ENCODE measurements at places on chromosomes 7 and 10.

- peak; percentile 11 for DNase-seq
These were observed 3.8 kb upstream of the SKIDA1 start for GRCh38 chr10:21529032-21529910.

DNA sequence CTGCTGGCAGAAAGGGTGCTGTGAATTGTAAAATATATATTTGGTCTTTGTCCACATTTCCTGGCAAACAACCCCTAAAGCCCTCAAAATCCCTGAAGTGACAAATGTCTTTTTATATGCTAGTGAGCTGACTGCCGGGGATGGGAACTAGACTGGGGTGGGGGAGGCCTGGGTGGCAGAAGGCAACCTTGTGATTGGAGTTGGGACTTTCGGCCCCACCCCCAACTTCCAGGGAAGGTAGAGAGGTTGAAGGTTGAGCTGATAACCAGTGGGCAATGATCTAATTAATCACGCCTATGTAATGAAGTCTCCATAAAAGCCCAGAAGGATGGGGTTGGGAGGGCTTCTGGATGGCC is 2.7 kb downstream of the EPHA1 start:
- DNase-seq: no peak

DNA sequence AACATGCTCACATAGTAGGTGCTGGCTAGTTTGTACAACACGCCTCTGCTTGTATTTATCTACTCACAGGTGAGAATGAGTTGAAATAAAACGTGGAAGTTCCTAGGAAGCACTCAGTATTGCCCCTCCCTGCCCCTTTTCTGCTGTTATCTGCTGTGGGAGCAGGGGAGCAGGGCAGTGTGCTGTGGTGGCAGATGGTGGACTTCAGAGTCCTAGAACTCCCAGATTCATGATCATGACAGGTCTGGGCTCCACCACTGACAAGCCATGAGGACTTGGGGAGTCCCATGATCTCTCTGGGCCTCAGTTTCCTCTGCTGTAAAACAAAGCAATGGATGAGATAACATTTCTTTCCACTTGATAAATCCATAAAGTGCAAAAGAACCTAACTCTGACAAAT is 11.6 kb upstream of the PRKCQ start:
- no peak for DNase-seq

GRCh38 chr10:63896992-63897391 is 375.8 kb downstream of the REEP3 start:
- no peak for DNase-seq

- DNase-seq: no peak
These were observed 110.3 kb downstream of the ADRA2A start for GRCh38 chr10:111187096-111187495.

- no peak for DNase-seq
These were observed 664 bp downstream of the FMC1 start for GRCh38 chr7:139341776-139342226.

GRCh38 chr10:30591249-30591670 is 38.3 kb downstream of the LYZL2 start:
- peak; percentile 74 for DNase-seq

DNA sequence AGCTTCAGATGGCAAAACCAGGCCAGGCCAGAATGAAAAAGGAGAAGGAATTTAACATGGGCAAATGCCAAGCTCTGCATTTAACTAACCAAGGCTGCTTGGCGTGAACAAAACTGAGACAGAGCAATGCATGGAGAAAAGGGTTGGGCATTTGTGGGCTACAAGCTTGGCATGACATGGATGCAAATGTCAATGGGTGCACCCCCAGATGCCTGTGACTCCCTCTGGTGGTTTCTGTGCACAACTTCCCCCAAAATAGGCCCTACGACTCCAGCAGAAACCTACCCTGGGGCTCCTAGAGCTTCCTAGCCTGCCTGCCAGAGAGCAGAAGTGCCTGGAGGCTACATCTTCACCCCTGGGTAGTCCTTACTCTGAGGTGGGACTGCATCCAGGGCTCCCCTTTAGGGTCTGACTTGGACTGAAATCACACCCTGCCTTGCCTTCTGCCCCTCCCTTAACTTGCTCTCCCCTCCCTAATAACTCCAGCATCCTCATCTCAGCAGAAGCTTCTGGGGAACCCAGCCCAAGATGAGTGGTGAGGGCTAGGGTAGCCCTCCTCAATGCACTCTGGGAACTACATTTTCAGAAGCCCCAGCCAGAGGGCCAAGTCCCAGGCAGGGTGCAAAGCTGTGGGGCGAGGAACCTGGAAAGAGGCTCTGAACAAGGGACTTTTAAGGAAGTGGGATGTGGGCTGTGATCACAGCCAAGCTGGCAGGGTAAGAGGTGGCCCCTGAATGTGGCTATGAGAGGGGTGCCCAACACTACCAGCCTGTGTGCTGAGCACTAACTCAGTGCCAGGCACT is 11.3 kb downstream of the GPRIN2 start:
- no peak for DNase-seq

DNA sequence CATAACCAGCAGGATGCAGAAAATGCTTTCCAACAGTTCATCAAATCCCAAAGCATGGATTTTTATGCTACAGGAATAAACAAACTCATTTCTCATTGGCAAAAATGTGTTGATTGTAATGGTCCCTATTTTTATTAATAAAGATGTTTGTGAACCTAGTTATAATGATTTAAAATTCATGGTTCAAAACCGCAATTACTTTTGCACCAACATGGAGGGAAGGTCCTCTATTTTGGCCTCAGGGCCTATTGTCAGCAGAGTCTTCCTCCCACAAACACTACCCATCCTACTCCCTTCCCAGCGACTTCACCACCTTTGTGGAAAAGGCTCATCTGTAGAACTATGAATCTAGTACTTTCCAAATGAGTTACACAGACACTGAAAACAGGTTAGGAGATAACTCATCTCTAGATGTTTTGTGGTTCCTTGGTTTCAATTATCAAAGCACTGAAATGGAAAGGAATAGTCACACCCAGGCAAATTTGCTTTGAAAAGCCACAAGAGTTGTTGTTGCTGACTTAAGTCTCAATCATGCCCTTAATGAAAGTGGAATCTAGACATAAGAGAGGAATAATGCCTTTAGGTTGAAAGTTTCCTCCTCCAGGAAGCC is 59.4 kb upstream of the FRMD4A start:
- DNase-seq: no peak

DNA sequence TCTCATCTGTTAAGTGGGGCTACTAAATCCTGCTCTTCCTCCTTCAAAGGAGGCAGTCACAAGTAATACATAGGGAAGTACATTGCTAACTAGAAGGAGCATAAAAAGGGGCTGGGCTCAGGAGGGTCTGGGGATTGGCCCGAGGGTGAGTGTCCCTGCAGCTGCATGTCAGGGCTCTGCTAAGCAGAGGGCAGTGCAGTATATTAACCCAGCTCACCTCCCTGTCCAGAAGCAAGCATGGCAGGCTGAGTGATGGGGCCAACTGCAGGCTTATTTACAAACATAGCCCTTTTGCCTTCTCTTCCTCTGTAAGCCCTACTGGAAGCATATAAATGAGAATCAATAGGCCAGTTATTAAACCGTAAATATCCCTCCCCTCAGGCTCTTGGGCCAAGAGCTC is 143.2 kb upstream of the PCBD1 start:
- no peak for DNase-seq

DNA sequence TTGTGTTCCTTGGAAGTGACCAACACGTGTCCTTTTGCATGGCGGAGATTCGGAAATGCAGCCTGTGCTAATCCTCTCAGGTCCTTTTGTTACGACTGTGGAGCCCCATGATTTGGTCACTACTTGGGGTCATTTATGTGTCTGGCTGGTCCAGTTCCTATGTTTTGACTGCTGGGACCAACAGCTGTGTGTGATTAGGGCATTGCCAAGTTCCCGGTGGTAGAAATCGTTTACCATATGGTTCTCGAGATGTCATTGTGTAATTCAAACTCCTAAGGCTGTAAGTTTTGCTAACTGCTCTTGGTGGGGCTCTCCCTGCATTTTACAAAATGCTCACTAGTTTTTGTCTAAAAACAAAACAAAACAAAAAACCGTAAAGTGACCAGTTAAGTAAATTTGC is 62.0 kb downstream of the CCNY start:
- no peak for DNase-seq

- DNase-seq: no peak
These were observed 758.1 kb downstream of the CNTNAP2 start for GRCh38 chr7:146874722-146875121.

DNA sequence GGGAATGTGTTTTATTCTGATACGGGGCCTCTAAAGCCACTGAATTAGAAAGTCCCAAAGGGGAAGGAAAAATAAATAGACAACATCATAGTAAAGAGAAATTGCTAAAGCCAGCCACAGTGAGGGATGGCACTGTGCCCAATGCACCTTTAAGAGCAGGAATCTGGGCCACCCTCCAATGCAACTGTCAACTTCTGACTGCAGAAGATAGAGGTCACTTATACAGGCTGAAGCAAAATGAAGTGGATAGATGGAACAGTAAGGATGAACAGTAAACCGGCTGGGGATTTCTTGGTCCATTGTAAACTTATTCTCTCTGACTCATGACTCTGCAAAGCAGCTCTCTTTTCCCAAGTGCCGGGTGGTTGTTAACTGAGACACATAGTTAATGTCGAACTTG is 54.0 kb upstream of the KCNIP2 start:
- no peak for DNase-seq

DNA sequence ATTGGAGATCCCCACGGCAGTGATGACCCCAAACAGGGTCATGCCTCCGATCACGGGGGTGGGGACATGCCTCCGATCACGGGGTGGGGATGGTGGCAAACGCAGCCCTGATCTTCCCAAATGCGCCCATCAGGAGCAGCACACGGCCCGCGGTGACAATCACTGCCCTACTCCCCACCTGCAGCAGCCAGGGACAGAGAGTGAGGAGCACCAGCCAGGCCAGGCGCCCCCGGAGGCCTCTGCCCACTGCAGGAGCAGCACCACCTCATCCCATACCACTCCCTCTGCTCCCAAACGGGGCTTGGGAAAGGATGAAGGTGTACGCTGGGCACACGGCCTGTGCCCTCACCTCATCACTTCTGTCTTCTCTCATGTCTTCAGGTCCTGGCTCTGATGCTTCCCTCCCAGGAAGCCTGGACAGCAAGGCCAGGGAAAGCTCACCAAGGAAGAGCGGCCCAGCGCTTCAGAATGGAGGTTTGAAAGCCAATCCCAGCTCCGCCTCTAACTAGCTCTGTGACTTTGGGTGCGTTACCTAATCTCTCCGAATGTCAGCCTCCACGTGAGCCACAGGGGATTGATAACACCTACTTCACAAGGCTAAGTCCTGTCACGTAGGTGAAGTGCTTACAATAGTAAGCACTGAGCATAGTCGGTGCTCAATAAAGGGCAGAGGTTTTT is 37.1 kb downstream of the STRA8 start:
- no peak for DNase-seq

DNA sequence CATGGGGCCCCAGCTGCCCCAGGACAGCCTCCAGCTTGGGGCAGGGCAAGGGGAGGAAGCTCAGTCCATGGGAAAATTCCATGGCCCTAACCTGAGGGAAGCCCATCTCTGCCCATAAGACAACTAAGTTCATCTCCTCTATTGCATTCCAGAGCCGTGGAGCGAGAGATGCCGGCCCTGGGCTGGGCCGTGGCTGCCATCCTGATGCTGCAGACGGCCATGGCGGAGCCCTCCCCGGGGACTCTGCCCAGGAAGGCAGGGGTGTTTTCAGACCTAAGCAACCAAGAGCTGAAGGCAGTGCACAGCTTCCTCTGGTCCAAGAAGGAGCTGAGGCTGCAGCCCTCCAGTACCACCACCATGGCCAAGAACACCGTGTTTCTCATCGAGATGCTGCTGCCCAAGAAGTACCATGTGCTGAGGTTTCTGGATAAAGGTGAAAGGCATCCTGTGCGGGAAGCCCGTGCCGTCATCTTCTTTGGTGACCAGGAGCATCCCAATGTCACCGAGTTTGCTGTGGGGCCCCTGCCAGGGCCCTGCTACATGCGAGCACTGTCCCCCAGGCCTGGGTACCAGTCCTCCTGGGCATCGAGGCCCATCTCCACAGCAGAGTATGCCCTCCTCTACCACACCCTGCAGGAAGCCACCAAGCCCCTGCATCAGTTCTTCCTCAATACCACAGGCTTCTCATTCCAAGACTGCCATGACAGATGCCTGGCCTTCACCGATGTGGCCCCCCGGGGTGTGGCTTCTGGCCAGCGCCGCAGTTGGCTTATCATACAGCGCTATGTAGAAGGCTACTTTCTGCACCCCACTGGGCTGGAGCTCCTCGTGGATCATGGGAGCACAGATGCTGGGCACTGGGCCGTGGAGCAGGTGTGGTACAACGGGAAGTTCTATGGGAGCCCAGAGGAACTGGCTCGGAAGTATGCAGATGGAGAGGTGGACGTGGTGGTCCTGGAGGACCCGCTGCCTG is 4.3 kb downstream of the AOC1 start:
- no peak for DNase-seq

DNA sequence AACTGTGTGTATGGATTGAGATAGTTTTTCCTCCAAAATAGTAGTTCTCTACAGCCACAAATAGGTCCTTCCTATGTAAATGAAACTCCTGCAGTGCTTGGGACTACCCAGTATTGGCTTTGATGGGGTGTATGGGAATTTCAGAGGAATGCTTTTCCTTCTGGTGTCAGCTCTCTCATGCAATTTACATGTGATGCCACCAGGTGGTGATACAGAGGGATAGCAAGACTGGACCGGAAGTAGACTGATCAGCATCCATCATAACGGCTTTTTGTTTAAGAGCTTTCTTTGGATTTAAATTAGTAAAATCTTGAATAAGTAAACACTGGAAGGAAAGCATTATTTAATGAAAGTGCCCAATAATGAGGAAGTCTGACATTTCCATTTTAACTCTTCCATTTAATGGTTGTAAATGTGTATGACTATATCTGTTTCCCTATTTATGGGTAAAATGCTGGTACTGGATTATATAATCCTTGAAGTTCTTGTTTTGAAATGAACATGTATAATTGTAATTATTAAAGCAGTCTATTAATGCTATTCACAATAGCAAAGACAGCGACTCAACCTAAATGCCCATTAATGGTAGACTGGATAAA is 22.7 kb downstream of the DYNC1I1 start:
- DNase-seq: no peak

DNA sequence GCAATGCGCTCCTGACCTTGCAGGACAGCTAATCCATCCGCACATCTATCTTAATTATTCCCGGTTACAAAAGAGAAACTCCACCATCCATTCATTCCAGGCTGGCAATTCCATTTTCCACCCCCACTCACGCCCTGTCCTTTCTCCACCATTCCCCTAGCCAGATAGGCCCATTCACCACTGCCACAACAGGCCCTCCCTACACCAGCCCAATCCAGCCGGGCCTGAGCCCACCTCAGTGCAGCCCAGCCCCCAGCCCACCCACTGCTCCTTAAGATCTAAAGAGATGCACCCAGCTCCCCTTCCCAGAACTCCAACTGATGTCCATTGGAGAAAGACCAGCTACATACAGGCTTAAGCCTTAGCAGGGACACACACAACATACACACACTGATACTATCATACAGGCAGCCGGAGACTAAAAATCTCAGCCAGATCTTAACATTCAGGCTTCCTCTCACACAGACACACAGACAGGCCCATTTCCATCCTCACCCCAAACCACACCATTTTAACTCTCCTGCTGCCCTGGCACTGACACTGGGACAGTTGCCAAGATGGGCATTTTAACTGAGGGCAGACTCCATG is 38.0 kb upstream of the PAX2 start:
- DNase-seq: no peak

- DNase-seq: peak; percentile 93
These were observed 449.0 kb upstream of the IGFBP3 start for GRCh38 chr7:46369933-46370654.

Data from muscle of arm (tissue), 14 donors.